ENCODE measurements at places on chromosomes 5 and 9.
A peak's percentile ranks its signal among the peaks of the same experiment; 100 is the strongest.

DNA sequence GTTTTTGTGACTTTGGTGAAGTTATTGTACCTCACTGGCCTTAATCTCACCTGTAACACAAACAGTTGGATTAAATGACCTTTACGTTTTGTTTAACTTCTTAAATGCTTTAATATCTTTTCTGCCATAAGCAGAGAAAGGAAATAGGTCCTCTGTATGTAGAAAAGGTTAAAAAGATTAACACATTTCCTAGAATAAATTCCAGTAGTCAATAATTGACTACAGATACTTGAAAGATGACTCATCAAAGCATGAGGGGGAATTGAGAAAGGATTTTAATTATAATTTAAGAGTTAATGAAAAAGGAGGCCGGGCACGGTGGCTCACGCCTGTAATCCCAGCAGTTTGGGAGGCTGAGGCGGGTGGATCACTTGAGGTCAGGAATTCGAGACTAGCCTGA, 35.8 kb upstream of the CMYA5 start:
- DNase-seq, result no peak

DNA sequence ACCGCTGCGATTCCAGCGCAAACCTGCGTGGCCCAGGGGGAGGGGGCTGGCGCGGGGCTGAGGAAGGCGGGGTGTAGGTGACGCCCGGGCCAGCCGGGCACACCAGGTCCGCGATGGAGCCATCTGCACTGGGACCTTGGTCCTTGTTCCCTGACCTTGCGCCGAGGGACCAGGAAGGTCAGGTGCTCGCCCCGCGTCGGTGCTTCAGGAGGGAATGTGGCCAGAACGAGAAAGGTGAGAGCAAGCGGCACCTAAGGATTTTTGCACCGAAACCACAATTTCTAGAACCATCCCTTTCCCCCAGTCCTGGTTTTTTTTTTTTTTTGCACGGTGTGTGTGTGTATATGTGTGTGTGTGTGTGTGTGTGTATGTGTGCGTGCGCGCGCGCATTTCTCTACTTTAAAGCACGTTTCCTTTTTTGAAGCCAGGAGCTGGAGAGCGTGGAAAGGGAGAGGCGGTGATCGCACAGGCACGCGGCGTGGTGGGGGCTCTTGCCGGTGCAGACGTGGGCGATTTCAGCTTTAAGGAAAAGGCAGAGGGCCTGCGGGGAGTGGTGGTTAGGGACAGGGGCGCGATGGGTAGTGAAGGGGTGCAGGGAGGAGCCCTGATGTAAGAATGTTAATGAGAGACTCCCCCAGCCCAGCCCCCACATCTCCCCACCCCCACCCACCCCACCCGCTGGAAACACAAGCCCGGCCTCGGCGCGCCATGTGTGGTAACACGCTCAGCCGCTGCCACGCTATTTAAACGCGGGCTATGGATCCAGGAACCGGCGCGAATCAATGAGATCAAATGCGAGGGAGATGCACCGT, at the start of gene NPR3:
NPR3 (plus strand) TSS at position 772 of the 812 bp plus-strand sequence. CDS start 456 bp downstream, outside the sequence.
- peak; percentile 60 for DNase-seq

DNA sequence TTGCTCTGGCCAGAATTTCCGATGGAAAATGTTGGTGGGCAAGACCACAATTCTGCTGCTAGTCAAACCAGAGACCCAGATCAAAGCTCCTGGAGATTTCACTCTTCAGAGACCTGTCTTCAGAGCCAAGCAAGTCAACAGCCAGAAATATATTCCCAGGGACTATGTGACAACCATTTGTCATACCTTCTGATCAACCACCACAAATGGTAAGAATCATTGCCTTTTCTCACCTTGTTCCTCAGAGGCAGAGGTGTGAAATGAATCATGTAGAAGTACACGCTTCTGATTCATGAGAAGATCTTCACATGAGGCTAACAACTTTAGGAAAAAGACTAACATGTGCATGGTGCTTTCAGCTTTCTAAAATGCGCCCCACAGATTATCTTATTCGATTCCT, 53.5 kb downstream of the SUSD1 start:
- DNase-seq, result no peak

DNA sequence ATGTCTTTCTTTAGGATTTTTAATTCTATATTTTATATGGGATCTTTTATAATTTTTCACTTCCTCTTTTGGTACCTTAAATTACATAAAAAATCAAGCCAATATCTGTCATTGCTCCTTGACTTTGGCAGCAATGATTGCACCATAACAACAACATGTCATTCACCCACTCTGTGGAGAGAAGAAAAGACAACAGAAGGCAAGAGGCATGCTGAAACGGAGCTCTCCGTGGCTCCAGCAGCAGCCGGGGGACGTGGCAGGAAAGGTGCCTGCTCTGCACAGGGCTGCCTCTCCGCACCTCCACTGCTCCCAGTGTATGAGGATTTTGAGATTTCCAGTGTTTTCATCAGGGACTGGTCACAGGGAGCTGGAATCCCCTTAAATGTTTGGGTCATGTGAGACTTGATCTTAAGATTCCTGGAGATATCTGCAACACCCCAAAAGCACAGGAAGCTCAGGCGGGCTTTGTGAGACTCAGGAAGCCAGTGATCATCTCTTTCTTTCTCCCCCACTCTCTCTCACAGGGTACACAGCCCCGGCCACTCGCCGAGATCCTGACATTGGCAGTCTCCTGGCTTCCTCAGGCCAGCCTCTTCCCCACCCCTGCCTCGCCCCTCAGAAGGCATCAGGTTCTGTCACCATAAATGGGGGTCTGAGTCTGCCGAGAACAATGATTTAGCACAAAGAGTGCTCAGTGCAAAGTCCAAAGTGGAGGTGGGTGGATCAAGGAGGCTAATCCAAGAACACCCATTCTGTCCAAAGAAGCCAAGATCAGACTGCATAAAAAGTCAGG, 74.6 kb downstream of the ACTL7B start:
- DNase-seq, result no peak

- no peak for DNase-seq
Observed at GRCh38 chr5:80990971-80991370, 30.8 kb downstream of the RASGRF2 start.

DNA sequence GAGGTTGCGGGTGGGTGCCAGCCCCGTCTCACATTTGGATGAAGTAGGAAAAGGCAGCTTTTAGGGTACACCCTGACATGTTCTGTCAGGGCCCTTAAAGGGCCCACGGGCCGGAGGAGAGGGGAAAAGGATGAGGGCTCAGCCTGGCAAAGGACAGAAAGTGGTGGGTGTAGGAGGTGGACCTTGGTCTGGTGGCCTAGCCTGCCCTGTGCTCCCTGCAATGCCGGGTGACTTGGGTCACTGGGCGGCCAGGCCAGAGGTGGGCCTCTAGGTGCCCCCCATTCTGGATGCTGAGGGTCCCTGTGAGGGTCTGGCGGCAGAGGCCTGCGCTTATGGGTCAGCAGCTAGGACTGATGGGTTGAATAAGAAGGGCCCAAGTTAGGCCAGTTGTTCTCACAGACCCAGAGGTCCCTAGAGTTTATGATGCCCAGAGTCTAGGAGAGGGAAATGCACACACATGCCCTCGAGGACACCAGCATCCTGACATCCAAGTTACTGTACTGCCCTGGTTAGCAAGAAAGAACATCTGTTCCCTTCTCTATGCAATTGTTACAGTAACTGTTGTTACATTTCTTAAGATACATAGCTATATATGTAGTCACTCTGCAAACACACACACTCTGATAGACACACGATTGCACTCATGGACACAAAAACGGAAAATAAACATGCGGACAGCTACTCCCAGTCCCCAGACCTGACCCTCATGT, 12.5 kb downstream of the TRIM7 start:
- DNase-seq, result no peak

DNA sequence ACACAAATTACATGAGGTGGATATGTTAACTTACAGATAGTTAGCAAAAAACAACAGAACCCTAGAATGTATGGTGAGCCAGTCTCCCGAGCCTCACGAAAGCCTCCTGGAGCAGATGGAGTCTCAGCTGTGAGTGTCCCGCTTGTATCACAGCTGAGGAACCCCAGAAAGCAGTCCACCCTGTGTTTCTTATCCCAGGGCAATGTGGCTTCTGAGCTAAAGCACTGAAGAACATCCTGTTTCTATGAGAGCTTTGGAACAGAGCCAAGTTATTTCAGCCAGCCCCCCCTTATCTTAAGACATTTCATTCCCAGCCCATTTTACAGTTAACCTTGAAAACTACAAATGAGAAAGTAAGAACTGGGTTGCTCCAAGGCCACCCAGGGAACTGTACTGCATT, 1220.9 kb upstream of the CDH6 start:
- DNase-seq, result no peak

GRCh38 chr9:71608021-71608420, 160.3 kb downstream of the CEMIP2 start:
- DNase-seq, result no peak

- DNase-seq, result no peak
Observed at GRCh38 chr5:78526049-78526525, 122.5 kb downstream of the LHFPL2 start.

- DNase-seq, result no peak
Observed at GRCh38 chr5:56639476-56639875, 175.9 kb upstream of the MAP3K1 start.

DNA sequence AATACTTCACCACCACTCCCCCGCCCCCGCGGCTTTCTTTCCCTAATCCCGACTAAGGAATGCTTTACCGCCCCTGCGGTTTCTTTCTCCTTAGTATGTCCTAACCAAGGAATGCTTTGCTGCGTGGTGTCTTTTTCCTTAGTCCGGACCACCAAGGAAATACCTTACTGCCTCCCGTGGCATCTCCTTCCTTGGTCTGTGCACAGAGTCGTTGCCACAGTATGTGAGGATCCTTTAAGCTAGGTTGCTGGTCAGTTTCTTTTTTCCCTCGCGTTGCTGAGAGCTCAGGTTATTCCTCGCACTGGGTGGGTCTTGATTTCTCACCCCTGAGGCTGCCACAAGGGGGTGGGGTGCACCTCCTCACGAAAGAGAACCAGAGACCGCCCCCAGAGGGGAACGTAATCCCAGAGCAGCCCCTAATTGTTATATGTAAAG, 309.4 kb downstream of the NR3C1 start:
- DNase-seq, result no peak

DNA sequence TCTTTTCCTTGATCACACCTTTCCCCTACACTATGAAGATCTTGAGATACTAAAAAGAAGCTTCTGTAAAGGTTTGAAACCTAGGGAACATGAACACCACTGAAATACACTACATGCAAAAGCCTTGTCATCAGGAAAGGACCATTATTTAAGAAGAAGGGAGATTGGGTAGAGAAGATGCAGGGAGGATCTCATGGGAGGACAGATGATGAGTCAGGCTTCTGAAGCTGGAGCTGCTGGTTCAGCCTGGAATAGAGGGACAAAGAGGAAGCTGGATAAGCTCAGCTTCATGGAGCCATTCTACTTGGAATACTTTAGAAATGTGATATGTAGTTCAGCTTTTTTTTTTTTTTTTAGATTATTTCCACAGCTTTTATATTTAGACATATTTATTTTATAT, 169.8 kb downstream of the MAN2A1 start:
- DNase-seq, result no peak

- DNase-seq, result no peak
Observed at GRCh38 chr5:94218374-94218773, 400.0 kb downstream of the KIAA0825 start.

- no peak for DNase-seq
Observed at GRCh38 chr9:100011062-100011681, 87.6 kb downstream of the ERP44 start.

GRCh38 chr9:8224381-8224801, 424.8 kb upstream of the DMAC1 start:
- DNase-seq, result peak; percentile 51

DNA sequence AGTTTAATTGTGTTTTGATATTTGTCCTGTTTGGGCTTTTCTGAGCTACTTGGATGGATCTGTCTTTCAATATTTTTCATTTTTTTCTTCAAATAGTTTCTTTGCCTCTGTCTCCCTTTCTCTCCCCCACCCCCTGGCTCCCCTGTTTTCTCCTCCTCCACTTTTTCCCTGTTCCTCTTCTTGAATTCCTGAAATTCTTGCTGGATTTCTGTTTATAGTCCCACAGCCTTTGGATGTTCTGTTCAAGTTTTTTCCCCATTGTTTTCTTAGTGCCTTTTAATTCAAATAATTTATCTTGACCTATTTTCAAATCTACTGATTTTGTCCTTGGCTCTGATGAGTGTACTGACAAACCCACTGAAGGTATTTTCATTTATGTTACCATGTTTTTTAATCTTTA, 113.0 kb downstream of the VPS13A start:
- DNase-seq, result no peak

- no peak for DNase-seq
Observed at GRCh38 chr9:73230251-73230650, 78.6 kb downstream of the ANXA1 start.

DNA sequence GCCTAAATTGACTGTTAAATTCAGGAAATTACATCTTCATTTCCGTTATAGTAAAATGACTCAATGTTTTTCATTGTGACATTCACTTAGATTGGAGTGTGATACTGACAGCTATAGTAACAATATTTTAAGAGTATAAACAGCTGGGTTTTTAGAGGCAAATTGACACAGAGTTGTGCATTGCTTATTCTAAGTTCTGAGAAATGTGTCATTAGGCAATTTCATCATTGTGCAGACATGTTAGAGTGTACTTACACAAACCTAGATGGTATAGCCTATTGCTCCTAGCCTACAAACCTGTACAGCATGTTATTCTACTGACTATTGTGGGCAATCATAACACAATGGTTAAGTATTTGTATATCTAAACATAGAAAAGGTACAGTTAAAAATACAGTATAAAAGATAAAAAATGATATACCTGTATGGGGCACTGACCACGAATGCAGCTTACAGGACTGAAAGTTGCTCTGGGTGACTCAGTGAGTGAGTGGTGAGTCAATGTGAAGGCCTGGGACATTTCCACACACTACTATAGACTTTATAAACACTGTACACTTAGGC, 132.7 kb downstream of the PDE4D start:
- DNase-seq, result no peak

DNA sequence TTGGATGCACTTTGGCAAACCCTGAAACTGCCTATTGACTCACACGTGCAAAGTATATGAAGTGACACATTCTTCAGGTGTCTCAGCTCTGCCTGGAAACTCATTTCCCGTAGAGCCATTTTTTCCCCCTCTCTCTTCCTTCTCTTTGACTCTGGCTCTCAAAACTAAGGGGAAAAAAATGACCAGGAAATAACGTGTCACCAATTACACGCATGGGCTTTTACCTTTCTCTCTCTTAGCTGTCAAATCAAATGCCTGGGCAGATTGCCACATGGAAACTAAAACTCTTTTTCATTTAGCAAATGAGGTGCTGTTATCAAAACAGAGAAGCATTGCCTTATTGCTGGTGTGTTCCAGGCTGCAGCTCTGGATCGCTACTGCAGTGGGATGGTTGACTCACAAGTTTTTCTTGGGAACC, 18.3 kb upstream of the IFNK start:
- DNase-seq, result no peak

DNA sequence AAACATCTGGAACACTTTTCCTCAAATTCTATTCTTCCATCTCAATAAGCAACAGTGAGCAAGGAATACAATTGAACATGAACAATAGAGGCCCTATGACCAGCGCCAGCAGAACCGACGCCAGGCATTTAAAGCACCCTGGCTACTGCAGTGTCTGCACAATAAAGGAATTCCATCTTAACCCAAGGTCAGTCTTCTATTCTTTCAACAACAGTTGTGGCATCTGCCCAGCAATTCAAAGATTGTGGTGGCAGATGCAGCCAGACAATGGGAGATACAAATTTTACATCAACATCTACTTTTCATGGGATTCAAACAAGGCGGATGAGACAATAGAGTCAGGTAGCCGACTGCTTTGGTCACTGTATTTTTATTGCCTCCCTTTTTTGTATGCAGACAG, 65.9 kb downstream of the ELL2 start:
- no peak for DNase-seq

Measured in right forelimb (tissue), 1 donor.